ENCODE measurements at places on chromosomes 3 and 15. TPM values are rescaled to one million over a fixed set of nuclear protein-coding genes. Genes with fewer than 3 reads are reported as not detected.

FBXO22 gene
- total RNA-seq: 47.0 TPM

GPR87 gene
- 1.2 TPM for total RNA-seq

SLC28A1 gene
- total RNA-seq: not detected

ENTPD3 gene
- total RNA-seq: not detected
